ENCODE measurements at places on chromosomes 7 and 10.

GRCh38 chr10:23461557-23461956 lies 22.7 kb downstream of the OTUD1 start:
- no peak for DNase-seq

DNA sequence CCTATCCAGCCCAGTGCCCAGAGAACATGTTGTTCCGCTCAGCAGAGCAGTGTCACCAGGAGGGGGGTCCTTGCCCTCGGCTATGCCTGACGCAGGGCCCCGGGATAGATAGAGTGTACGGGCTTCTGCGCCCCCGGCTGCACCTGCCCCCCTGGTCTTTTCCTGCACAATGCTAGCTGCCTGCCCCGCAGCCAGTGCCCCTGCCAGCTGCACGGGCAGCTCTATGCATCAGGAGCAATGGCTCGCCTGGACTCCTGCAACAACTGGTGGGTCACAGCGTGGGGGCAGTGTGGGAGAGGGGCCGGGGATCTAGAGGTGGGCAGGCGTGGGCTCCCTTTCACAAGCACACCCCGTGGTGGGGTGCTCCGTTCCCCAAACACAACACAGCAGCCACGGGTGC lies 31.4 kb upstream of the ZNF862 start:
- DNase-seq: no peak

- DNase-seq: no peak
Observed at GRCh38 chr7:6154542-6155404, 117.7 kb downstream of the CYTH3 start.

DNA sequence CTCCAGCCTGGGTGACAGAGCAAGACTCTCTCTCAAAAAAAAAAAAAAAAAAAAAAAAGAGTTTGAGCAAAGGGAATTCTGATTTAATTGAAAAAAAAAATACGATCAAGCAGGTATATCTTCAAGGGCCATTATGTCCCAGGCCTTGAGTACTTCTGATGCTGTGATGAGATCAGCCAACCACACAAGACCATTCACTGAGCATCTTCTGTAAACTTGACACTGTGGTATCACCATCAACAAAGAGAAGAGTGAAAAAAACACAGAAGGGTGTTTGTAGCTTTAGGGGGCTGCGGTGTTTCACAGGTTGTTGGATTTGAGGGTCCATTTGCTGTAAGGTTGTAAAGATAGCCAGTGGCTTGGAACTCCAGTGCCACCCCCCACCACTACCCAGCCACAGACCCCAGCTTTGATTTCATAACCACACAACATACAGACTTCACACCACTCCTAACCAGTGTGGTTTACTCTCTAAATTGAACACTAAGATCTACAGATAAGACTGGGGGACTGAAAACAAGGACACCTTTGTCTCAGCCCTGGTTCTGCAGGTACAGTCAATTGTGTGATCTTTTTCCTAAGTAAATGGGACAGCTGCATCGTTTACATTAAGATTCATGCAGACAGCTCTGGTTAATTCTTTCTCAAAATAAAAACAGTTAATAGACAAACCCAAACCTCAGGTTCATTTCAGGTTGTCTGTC lies 66.4 kb downstream of the CDC123 start:
- DNase-seq: no peak

GRCh38 chr7:122628651-122629411 lies 70.1 kb downstream of the RNF133 start:
- DNase-seq: no peak

- no peak for DNase-seq
Observed at GRCh38 chr7:31327071-31327470, 13.5 kb downstream of the NEUROD6 start.

DNA sequence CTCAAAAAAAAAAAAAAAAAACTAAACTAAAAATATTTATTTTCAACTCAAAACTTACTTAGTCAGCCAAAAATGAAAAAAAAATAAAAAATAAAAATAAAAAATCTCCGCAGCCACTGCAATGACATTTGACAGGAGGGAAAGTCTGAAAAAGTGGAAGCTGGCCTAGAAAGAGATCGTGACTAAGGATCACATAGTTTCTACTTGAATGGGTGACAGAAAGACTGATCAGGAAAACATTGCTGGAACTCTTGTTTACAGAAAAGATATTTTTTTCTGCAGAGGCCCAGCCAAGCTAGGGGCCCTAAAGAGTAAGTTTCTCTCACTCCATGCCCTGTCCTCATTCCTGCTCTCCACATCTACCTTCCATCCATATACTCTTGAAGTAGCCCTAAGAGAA lies 92.8 kb upstream of the KCND2 start:
- no peak for DNase-seq

DNA sequence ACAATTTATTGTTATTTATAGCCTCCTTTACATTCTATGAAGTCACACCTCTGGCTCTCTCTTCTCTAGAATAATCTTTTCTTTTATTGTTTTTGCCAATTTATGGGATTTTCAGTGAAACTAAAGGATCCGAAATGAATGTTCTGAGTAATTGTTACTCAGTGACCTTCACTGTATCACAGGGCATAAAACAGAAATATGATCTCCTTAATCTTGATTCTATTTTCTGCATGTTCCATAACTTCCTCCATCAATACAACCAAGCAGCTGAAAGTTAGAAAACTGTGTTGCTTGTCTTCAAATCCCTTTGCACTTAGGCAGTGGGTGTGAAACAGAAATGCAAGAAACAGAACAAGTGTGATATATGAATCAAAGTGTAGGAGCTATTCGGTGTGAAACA lies 57.4 kb upstream of the FERD3L start:
- no peak for DNase-seq

DNA sequence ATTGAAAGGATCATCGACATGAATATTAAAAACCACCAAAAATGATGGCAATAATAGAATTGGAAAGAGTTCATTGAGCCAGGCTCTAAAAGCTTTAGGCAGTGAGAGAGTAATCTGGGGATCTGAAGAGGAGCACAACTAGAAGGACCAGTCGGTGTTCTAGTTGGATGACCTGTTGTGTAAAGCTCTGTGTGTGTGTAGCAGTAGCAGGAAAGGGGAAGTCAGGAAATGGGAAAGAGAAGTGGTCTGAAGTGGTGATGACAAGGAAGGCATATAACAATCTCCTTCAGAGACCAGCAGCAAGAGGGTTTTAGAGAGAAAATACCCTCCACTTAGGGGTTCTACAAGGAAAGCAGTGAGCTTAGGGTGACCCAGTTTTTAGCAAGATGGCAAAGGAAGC lies 539.2 kb downstream of the HTR7 start:
- DNase-seq: no peak

- no peak for DNase-seq
Observed at GRCh38 chr10:105974803-105975456, 1189.6 kb downstream of the SORCS1 start.

DNA sequence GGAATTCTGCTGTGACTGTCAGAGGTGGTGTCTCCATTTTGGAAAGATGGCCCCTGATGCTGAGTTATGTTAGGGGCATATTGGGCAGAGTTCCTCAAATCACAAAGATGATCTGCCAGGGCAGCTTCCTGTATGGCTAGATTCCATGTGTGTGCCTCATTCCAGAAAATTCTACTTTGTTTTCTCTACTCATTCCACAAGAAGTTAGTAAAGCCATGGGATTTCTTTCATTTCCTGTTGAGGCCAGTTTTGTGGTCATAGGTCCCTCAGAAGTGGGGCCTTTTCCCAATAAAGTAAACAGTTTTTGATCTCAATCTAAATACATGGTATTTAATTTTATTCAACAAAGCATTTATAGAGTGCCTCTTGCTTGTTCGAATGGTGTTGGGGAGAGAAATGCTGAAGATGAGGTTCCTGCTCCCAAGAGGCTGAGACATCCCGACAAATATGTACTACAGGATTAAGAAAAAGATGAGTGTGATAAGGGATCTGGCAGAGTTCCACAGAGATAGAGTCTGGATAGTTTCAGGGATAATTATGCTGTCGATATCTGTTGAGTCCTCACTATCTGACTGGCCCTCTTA lies 33.0 kb downstream of the MINDY4 start:
- no peak for DNase-seq

- no peak for DNase-seq
Observed at GRCh38 chr7:48502021-48502420, 330.8 kb downstream of the ABCA13 start.

DNA sequence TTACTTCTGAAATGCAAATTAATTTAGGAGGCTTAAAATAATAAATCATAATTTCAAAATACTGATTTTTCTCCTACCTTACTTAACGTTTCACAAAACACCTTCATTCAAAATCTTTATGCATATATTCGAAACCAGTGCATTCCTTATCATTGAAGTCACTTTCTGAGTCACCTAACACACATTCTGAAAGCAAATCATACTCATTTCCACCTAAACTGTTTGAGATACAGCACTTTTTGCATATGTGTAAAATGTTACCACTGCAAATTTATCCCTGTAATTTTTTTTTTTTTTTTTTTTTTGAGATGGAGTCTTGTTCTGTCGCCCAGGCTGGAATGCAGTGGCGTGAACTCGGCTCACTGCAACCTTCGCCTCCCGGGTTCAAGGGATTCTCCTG lies 15.7 kb downstream of the PPP3CB start:
- DNase-seq: no peak

DNA sequence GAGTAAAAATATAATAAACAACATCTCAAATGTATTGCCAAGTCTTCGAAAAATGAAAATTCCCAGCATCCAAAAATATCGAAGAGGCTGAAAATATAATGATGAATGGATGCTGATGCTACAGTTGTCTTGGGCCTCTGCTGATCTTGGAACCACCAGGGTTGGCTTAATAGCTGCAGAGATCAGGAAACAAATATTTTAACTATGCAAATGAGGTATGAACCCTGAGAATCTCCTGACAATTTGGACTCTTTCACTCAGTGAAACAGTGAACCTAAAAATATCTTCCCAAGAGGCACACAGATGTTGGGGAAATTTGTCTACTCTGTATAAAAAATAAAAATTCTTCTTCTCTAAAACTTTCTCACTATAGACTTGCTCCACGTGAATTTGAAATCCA lies 97.7 kb upstream of the EGFR start:
- DNase-seq: no peak

DNA sequence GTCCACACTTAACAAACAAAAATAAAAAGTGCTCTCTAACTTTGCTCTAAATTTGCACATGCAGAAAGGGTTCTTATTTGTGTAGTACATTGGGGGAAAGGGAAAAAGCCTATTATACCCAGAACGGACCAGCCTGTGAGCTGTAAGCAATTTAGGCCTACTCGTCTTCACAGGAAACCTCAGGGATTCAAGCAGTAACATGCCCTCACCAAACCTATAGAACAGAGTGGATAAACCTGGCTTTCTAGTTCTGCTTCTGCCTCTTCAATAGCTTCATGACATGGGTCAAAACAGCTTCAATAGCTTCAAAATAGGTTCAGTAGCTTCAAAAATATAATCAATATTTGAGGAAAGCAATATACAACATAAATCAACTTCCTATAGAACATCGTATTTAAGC lies 163.7 kb downstream of the ARL4A start:
- no peak for DNase-seq

DNA sequence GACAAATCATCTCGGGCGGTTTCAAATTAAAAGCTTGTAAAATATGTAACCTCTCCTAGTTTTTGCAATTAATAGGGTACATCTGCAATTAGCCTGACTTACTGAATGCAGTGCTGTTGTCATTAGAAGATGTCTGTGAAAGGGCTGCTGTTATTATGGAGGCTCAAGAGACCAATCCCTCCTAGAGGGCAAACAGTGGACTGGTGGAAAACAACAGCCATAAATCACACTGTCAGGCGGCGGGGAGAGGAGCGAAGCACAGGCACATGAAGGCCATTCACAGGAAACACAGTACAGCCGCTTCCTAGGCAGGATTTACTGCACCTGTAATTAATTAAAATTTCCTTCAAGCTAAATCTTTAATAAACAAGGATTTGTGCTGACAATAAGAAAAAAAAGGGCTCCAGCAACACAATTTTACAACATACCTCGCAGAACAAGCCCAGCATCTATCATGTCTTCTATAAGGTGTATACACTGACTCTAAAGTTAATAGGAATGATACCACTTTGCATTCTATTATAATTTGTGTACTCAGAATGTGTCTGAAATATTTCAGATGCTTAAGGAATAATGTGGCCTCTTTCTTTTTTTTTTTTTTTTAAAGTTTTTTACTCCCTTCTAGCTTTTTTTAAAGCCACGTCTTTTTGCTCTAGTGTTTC lies 50.7 kb downstream of the ERCC6 start:
- no peak for DNase-seq
